ENCODE measurements at places on chromosomes 5 and 9.

GRCh38 chr5:58285900-58286299, 174.0 kb downstream of the PLK2 start:
- DNase-seq = no peak

DNA sequence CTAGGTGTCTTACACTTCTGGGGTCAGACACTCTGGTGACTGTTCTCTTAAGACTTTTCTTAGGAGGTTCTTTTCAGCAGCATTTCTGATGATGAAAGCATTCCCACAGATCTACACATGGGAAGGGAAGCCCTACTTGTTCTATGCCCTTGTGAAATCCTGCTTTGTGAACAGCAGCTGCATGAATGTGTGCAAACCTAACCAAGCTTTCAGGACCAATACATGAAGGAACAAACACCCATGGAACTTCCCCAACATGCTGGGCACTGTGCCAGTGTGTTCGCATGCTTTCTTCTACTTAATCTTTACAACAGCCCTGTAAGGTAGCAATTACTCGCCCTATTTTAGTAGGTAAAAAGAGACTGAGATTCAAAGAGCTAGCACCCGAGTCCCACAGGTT, 439.9 kb upstream of the KLF4 start:
- DNase-seq = peak; percentile 52

DNA sequence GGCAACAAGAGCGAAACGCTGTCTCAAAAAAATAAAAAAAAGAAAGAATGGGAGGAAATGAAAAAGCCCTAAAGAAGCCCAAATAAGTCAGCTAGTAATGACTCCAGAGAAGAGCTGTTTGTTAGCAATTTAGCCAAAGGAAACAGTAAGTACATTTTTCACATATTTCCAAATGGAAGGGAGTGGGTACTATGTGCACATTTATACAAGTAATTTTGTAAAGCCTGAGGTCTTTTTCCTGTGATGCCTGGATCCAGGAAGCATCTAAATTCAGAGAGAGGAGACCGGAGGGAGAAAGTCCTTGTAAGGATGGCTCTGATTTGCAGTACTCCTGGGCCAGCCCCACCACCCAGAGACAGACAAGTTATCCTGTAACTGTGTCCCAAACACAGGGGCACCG, 14.7 kb downstream of the FBP1 start:
- no peak for DNase-seq

DNA sequence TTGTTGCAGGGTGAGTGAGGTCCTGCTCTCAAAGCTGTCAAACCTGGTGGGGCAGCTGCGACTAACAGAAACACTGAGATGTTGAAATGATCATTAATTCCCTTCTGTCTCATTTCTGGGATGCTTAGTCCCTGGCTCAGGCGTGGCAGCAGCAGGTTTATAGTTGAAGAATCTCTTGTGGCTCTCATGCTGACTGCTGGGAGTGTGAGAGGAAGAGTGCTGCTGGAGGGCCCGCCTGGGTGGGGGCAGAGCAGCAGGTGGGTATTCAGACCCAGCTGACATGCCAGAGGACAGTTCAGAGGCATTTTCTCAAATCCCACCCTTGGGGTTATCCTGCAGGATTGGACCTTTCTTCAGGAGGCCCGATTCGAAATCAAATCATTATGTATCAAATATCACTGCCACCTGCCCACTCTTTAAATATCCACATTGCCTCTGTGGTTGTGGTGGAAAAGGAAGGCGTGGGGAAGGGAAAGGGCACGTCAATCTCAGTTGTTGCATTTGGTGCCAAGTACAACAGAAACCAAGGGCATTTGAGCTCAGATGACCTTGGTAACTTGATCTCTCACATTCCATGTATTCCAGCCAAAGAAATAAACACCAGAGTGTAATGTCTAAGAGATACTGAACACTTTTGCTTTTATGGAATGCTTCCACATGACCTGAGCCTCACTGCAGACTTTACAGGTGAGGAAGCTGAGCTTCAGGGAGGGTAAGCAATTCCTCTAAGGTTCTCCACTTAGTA, 224.3 kb downstream of the AOPEP start:
- no peak for DNase-seq

- DNase-seq = no peak
These were observed 94.7 kb downstream of the EBF1 start for GRCh38 chr5:159005062-159005461.

- DNase-seq = no peak
These were observed 35.2 kb downstream of the DCAF10 start for GRCh38 chr9:37835821-37836220.

Measured in fibroblast of skin of left quadriceps (primary cell).